ENCODE measurements at places on chromosomes 5 and 9. TPM values are rescaled to one million over a fixed set of nuclear protein-coding genes. Genes with fewer than 3 reads are reported as not detected.

The ENTPD2 gene
- polyA plus RNA-seq: not detected

The TMEM232 gene
- 0.50 TPM for polyA plus RNA-seq

The SLC36A2 gene
- not detected for polyA plus RNA-seq

The NDFIP1 gene
- polyA plus RNA-seq: 23.2 TPM

DNA sequence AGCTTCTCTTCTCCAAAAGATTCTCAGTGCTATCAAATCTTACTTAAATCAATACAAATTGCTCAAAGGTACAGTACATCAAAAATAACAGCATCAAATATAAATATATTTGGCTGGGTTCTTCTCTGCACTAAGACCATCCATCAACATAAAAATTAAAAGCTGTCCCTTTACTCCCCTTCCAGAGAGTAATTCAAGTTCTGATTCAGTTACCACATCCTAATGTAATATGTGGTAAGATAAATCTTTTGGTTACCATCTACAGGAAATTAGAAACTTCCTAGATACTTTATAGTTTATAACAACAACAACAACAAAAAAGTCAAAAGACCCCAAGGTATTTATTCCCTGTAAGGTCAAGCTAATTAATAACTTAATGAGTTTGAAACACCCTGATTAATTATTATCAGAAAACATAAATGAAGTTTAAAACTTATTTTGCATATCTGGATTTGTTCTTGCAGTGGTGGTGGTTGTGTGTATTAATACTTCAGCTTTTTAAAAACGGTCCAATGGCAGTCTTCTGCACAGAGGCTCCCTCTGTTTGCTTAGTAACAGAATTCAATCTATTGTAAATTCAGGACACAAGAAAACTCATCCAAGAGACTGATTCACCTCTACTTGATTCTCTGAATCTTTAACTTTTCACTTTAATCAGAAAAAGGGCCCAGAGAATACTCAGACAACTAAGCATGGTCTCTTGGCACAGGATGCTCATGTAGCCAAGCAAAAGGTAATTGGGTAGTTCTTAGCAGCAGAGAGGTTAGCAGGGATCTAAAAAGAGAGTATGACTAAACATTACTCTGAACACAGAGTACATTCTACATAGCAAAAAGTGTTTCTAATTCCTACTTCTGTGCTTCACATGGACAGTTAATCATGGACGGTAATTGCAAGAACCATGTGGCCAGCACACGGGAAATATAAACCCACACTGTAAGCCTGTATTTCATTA, 20.1 kb downstream of the DIAPH1 start:
- no peak for DNase-seq

- no peak for DNase-seq
Measured at GRCh38 chr5:662751-663435, 30.3 kb downstream of the TPPP start.

DNA sequence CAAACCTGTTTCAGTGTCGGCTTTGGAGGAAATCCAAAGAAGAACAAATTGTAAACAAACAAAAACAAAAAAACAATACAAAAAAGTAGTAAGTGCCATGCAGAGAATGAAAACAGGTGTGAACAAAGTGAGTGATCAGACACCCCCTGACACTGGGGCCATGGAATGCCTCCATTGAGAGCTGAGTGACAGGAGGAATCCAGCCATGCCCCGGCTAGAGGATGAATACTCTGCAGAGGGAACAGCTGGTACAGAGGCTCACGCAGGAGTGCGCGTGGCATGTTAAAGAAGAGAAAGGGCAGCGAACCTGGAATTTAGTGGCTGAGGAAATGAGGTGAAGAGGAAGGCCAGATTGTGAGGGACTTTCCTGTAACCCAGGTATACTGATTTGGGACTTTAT, 15.5 kb upstream of the CCNJL start:
- DNase-seq: no peak

- no peak for DNase-seq
Measured at GRCh38 chr5:76291305-76292077, 111.6 kb upstream of the IQGAP2 start.

GRCh38 chr9:108296056-108296455, 559.7 kb downstream of the ACTL7B start:
- peak; percentile 15 for DNase-seq

- DNase-seq: no peak
Measured at GRCh38 chr9:91307279-91307678, 54.4 kb downstream of the AUH start.

- no peak for DNase-seq
Measured at GRCh38 chr9:97322105-97322504, 14.6 kb downstream of the CCDC180 start.

GRCh38 chr9:113989017-113989713, 88.9 kb downstream of the AMBP start:
- no peak for DNase-seq

DNA sequence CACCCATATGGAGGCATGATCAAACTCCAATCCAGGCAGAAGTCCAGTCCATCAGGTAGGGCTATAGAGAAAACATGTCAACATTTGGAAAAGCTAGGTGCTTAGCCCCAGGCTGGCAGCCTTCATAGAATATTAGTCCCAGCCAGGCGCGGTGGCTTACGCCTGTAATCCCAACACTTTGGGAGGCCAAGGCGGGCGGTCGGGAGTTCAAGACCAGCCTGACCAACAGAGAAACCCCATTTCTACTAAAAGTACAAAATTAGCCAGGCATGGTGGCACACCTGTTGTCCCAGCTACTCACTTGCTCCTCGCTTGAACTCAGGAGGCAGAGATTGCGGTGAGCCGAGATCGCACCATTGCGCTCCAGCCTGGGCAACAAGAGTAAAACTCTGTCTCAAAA, 285.7 kb downstream of the MARCHF11 start:
- no peak for DNase-seq

GRCh38 chr5:169248550-169248949, 52.4 kb downstream of the SLIT3 start:
- no peak for DNase-seq

- no peak for DNase-seq
Measured at GRCh38 chr9:108041551-108041950, 552.0 kb upstream of the KLF4 start.

DNA sequence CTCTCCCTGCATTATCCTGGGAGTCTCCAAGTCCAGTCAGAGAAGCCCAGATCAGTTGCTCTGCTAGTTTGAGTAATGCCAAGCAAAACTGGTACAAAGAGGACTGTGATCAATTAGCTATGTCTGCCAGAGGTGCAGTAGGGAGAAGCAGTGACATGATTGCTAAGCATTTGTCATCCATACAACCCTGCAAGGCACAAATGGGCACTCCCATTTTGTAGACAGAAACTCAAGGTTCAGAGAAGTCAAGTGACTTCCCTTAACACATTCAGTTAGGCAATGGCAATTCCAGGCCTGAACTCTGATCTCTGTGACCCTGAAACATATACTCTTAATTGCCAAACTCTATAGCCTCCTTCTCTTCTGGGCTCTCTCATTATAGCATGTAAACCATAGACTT, 34.0 kb downstream of the NDST1 start:
- no peak for DNase-seq

- DNase-seq: peak; percentile 30
Measured at GRCh38 chr5:56543441-56544388, 271.6 kb upstream of the MAP3K1 start.

GRCh38 chr9:125768803-125769202, 21.6 kb downstream of the PBX3 start:
- DNase-seq: no peak

DNA sequence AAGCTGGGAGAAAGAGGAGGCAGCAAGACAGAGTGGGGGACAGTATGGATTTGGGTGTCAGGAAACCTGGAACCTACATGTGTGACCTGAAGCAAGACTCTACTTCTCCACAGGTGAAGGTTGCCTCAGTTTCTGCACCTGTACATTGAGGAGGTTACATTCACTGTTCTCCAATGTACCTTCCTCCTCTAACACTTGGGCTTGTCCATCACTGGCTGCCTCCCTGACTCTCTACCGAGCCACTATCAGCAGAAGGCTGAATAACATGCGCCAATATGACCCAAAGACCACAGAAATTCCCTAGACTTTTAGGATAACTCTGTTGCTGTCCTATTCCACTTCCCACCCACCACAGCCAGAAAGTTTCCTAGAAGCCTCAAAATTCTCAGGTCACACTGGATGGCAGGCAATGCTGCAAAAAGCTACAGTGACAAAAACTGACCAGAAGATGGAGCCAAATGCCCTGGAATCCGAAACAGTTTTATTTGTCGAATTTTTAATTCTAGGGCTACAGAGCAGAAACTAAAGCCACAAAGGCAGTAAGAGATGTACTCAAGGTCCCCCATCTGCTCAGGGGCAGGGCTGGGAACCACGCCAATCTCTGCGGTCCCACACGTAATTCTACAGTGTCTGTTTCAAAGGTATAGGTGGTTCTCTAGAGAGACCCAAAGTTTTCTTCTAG, 64.4 kb downstream of the FAM114A2 start:
- peak; percentile 6 for DNase-seq

DNA sequence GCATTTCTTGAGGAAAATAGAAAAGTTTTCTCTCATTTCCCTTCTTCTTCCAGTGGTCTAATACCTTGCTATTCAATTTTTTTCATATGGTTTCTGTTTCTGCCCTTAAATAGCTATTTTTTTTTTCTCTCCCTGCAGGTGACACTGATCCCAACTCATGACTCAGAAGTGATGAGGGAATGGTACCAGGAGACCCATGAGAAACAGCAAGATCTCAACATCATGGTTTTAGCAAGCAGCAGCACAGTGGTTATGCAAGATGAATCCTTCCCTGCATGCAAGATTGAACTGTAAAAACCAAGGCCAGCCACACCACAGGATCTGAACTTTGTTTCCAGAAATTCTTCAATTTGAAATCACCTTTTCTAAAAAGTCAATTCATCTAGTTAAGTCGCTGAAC, 97.7 kb downstream of the MAP1B start:
- DNase-seq: no peak

Measured in AG04450 (cell line).